ENCODE measurements at places on chromosomes 4 and X.
A peak's percentile ranks its signal among the peaks of the same experiment; 100 is the strongest.

GRCh38 chr4:1508161-1509160 is 102.2 kb upstream of the NKX1-1 start:
- DNase-seq: no peak

DNA sequence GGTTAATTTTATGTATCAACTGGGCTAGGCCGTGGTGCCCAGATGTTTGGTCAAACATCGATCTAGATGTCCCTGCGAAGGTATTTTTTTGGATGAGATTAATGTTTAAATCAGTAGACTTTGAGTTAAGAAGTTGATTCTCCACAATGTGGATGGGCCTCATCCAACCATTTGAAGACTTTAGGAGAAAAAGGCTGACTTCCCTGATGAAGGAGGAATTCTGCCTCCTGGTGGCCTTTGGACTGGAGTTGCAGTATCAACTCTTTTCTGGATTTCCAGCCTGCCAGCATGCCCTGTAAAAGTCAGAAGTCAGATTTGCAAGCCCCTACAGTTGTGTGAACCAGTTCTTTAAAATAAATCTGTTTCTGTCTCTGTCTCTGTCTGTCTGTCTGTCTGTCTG is 91.4 kb downstream of the STK32B start:
- peak; percentile 22 for DNase-seq

DNA sequence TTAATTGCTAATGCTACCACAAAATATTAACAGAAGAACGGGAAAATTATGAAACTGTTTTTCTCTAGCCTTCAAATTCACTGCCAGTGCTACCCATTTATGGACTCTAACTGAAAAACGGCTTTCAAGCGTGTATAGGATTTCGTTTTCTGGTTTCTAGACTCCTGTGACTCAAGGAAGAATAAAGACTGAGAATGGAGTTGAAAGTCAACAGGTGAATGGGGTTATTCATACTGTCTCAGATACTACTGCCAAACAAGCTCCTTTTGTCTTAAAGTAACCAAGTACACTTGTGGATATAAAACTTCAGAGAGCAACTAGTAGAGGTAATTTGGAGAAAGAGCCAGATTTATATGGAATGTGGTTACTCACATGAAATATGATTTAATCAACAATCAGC is 251.1 kb upstream of the ITM2A start:
- no peak for DNase-seq

GRCh38 chr4:155964016-155964891 is 10.6 kb upstream of the CTSO start:
- DNase-seq: no peak

DNA sequence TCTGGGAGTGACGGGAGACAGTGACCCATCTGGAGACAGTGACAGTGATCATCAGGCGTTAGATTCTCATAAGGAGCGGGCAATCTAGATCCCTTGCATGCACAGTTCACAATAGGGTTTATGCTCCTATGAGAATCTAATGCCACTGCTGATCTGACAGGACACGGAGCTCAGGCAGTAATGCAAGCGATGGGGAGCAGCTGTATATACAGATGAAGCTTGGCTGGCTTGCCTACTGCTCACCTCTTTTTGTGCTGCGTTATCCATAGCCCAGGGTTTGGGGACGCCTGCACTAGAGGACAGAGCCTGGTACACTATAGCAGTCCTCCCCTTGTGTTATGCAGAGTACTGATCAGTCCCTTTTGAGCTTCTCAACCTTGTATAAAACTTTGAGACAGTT is 23.5 kb downstream of the NFKB1 start:
- no peak for DNase-seq

GRCh38 chrX:97309487-97310116 is 425.9 kb downstream of the RPA4 start:
- no peak for DNase-seq

- DNase-seq: no peak
Observed at GRCh38 chr4:92237559-92237958, 66.2 kb upstream of the GRID2 start.

DNA sequence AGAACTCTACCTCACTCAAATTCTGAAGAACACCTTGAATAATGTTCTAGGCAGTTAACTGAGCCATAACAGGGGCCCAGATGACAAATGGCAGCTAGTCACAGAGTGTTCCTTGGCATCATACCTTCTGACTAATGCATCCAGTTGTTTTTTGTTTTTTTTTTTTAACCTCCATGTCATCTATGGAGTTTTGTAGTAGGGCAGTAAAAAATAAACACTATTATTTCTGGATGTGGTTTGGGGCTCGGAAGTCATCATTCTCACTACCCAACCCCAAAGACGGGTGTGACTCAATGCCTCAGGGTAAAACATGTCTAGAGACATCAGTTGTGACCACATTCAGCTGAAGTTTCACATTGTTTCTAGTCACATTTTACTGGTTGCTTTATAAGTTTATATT is 31.2 kb upstream of the MCF2 start:
- DNase-seq: no peak

DNA sequence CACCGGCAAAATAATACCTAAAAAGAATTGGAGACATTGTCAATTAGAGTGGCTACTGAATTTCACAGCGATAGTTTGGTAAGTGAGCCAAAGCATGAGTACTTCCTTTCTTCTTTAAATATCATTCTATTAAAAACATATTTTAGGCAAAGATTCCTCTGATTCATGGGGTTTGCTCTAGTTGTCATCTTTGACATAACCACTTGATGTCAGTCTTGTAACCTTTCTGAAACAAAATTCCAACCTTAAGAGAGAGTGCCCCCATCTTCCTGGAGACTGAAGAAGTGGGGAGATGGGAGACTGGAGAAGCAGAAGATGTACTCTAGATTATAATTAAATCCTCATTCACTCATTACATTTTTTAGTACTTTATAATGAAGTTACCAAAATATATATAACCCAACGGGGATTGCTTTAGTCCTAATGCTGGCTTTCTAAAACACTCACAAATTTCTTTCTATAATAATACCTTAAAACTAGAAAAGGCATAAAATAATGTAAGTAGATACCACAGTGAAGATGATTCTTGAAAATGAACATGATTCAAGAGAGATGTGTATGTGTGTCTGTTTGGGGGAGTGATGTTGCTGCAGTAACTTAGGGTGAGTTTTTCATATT is 96.4 kb downstream of the EMCN start:
- peak; percentile 20 for DNase-seq

DNA sequence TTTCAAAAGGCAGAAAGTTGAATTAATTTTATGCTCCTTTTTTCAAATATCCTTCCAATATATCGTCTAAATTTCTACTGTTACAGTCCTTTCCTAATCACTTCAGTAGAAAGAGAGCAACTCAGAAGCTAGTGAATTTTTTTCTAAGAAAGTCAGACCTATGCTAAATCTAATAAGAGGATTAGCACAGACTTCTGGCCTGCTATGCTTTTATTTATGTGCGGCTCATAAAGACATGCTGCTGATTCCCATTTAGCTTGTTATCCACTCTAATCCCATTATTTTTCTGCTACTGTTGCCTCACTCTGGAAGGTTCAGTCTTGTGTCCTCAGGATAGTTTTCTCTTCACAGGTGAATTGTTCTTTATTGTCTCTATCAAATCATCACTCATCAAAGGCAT is 473.5 kb upstream of the FAM241A start:
- DNase-seq: no peak

DNA sequence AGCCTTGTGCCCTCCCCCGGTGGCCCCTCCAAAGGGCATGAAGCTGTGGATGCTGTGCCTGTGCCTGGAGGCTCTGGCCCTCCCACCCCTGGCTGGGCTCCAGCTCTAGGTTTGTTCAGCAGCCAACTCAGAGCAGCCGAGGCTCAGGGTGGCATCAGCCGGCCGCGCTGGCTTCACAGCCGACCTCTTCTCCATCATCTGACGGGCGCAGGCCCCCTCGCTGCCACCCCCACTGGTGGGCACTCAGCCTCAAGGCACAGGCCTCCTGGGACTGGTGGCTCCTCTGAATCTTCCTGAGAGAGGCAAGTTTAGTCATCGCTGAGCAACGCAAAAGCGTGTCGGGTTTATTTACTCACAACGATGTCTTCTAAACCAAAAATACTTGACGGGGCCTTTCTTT is 46.0 kb downstream of the PCGF3 start:
- DNase-seq: no peak

DNA sequence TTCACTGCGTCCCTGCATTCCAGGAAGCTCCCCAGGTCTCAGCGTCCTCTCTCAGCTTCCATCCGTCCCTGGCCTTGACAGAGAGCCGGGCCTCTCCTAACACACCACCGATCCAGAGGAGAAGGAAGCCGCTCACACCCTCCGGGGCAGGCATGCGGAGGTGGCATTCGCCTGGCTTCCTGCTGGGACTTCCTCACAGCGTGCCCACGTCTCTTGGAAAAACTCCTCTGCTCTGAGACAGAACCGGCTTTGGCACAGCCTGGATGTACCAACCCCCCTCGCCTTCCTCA is 3.2 kb downstream of the CTAG2 start:
- no peak for DNase-seq

DNA sequence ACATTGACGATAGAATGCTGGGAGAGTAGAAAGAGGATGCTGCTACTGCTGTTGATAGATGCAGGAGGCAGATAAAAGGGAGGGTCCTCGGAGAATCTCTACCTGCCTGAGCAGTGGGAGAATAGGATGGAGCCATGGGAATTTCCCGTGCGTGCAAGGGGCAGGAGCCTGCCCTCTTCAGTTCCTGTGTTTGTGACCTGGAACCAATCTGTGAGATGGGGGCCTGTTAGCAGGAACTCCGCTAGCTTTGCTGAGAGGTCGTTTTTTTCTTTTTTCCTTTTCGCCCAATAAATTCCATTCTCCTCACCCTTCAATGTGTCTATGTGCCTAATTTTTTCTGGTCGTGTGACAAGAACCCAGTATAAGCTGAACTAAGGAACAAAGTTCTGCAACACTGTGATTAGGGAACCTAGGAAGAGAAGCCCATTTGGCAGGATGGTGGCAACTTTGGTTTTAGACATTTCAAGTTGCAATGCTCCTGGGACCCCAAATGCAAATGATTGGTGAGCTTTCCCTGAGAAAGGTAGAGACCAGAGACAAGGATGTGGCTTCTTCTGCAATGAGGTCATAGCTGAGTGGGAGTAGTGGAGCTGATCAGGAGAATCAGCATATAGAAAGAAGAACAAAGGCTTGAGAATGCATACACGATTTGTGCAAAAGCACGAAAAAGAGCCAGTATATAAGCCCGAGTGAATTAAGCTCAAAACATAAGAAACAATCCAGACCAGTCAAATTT is 23.9 kb downstream of the SLC39A8 start:
- DNase-seq: no peak

GRCh38 chrX:16319929-16320328 is 152.6 kb downstream of the MAGEB17 start:
- DNase-seq: no peak

DNA sequence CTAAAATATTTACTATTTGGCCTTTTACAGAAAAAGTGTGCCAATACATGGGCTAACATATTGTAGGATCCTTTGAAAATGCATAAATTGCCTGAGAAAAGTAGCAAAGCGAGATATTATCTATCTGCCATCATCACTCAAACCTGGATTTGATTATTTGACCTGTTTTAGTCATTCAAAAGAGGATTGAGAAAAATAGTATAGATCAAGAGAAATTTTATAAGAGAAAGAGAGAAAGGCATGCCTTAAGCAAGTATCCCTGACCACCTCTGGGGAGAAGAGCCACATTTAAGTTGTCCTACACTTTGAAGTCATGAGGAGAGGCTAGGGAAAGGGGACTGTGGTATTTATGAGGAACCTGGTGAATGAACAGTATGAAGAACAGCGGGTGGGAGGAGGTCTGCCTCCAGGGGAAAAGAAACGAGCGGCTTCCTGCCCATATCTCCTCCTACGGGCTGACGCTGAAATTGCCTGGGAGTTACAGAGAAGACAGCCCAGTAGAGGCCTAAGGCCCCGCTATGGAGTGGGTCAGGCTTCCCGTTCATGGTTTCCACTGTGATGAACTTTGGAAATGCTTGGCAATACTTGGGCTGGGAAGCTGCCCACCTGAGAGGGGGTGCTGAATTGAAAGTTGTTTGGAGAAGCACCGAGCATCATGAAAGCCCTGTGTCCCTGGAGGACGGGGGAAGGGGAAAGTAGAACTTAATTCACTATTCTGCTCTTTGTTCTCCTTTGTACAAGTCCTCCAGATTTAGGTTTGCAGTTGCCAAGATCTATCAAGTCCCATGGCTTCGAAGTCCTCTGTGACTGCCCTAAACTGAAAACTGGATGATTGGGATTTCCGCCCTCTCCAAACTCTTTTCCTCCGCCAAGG is 106.9 kb upstream of the ACSL4 start:
- DNase-seq: no peak

GRCh38 chrX:31132821-31133241 is 61.0 kb upstream of the FTHL17 start:
- DNase-seq: no peak

Measured in amniotic stem cell (primary cell).